ENCODE measurements at places on chromosomes 12 and 14.

- DNase-seq, result no peak
Observed at GRCh38 chr12:120060196-120060595, 56.4 kb downstream of the RAB35 start.

- DNase-seq, result no peak
Observed at GRCh38 chr12:105378911-105379310, 48.4 kb downstream of the C12orf75 start.

GRCh38 chr12:109950625-109951024, 45.5 kb downstream of the GIT2 start:
- DNase-seq, result no peak

GRCh38 chr12:3837049-3837448, 36.1 kb downstream of the PARP11 start:
- peak; percentile 26 for DNase-seq

- no peak for DNase-seq
Observed at GRCh38 chr12:133227281-133227852, 8.3 kb downstream of the ANHX start.

GRCh38 chr12:112904571-112904970, 2.2 kb upstream of the OAS1 start:
- no peak for DNase-seq

Measured in GM12865 (cell line).